ENCODE measurements at places on chromosomes 5 and 9.
A peak's percentile ranks its signal among the peaks of the same experiment; 100 is the strongest.

- DNase-seq = no peak
Measured at GRCh38 chr5:154000703-154001102, 38.0 kb downstream of the FAM114A2 start.

- no peak for DNase-seq
Measured at GRCh38 chr9:126618585-126619360, 5.0 kb downstream of the LMX1B start.

- peak; percentile 62 for DNase-seq
Measured at GRCh38 chr9:27572918-27573633, at the start of gene C9orf72. Gene C9orf72, minus strand, starts transcription at chr9:27573481. Its CDS starts 6,361 bp downstream, at chr9:27567120.

- DNase-seq = peak; percentile 69
Measured at GRCh38 chr5:172853355-172853975, 19.4 kb downstream of the ERGIC1 start.

DNA sequence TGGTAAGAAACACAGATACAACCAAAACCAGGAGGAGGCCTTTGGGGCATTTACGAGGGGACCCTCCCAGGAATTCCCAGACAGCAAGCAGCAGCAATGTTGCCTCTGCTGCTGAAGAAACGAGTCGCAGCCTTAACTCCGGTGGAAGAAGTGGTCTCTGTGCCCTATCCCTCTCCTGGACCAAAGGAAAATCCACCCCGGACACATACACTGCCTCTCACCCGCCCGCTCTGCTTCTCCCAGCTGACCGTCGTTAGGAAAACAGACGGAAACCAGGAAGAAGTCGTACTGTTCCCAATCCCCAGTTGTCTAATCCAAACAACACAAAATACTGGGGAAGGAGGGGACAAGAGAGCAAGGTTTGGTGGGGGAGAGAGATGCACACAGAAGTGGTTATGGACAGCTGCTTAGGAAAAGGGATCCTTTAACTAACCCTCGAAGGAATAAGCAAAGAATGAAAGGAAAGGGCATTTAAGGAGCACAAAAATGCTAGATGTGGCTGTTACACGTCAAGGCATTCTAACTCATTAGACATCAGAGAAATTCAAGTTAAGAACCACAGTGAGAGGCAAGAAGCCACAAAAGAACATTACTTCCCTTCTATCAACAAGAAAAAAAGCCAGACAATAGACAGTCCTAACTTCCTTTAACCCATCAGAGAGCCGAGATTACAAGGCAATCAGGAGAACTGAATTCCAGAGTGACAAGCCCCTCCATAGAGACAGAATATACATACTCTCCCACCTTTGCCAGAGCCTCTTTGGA lies 71.9 kb downstream of the ACTL7B start:
- DNase-seq = no peak
